ENCODE measurements at places on chromosomes 11 and 22.

- DNase-seq, result no peak
These were observed 20.9 kb upstream of the DRD2 start for GRCh38 chr11:113496026-113496651.

DNA sequence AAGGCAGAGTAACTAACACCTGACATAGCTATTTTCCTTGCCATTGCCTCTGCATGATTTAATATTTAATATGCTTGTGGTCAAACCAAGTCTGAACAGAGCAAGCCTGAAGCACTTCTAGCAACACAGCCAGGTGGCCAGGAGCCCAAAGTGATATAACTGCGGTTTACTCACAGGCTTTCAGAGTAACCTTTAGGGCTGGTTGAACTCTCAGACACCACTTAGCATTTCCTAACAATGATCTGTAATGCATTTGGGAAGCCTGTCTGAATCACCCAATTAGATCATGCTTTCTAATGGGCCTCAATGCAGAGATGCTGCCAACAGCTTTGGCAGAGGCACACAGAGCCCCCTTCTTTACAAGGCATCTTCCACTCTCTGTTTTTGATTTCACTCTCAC, 96.1 kb downstream of the FDX1 start:
- peak; percentile 58 for DNase-seq

- DNase-seq, result no peak
These were observed 72.5 kb upstream of the C11orf87 start for GRCh38 chr11:109349276-109350080.

GRCh38 chr22:37771081-37771480, 36.7 kb upstream of the GCAT start:
- no peak for DNase-seq

DNA sequence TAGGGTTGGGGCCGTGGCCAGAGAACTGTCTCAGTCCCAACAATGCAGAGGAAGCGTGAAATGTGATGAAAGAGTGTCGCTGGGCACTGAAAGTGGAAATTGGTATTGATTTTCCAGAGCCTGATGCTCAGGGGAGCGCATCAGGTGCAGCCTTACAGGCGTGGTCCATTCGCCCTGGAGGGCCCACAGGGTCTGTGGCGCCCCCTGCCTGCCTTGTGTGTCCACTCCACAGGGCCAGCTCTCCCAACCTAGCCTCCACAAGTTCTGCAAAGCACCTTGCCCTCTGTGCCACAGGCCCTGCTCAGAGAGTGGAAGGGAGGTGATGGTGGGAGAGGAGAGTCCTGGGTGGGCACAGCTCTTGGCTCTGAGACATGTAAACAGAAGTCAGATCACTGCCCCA, 54.9 kb upstream of the LMO1 start:
- no peak for DNase-seq

DNA sequence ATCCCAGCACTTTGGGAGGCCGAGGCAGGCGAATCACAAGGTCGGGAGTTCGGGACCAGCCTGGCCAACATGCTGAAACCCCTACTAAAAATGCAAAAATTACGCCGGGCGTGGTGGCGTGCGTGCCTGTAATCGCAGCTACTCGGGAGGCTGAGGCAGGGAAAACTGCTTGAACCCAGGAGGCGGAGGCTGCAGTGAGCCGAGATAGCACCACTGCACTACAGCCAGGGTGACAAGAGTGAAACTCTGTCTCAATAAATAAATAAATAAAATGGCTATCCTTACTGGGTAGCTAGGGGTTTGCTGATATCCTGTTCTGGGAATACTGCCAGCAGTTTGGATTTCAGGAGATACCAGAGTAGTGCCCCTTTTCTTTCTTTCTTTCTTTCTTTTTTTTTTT, 2.4 kb upstream of the RBM14 start:
- DNase-seq, result no peak

- DNase-seq, result no peak
These were observed 44.5 kb downstream of the PARVB start for GRCh38 chr22:44068422-44069191.

- no peak for DNase-seq
These were observed 45.9 kb upstream of the RTL6 start for GRCh38 chr22:44543781-44544477.

DNA sequence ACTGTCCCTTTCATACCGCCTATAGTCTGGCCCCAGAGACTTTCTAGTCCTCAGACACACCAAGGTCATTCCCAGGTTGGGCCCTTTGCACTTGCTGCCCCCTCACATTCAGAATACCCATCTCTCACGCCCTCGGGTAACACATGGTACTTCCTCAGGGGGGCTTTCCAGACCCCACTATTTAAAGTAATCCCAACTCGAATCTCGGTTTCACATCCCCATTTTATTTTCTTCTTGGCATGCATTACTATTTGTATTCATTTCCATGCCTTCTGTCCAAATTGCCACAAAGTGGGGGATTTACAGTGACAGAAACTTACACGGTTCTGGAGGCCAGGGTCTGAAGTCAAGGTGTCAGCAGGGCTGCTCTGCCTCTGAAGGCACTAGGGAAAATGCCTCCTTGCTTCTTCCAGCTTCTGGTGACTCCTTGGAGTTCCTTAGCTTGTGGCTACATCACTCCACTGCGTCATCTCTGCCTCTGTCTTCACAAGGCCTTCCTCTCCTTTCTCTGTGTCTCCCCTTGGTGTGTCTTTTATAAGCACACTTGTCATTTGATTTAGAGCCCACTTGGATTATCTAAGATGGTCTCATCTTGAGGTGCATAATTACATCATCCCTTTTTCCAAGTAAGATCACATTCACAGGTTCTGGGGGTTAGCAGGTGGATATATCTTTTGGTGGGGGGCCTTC, 15.1 kb downstream of the RCN1 start:
- DNase-seq, result no peak

- no peak for DNase-seq
These were observed 455.4 kb upstream of the TENM4 start for GRCh38 chr11:79896258-79896657.
